ENCODE measurements at places on chromosomes 1 and 21. TPM values are rescaled to one million over a fixed set of nuclear protein-coding genes. Genes with fewer than 3 reads are reported as not detected.

Gene UMODL1
- polyA plus RNA-seq = 0.21 TPM

Gene CCDC24
- 18.2 TPM for polyA plus RNA-seq

Gene PTAFR
- polyA plus RNA-seq = 6.8 TPM

Gene LENEP
- polyA plus RNA-seq = 0.39 TPM

Gene MYOG
- 0.29 TPM for polyA plus RNA-seq

Gene XCL1
- not detected for polyA plus RNA-seq

Gene SHC1
- polyA plus RNA-seq = 47.2 TPM

Gene PAPPA2
- 2.6 TPM for polyA plus RNA-seq

Gene BRINP3
- polyA plus RNA-seq = 59.9 TPM

Gene MAB21L3
- 0.21 TPM for polyA plus RNA-seq

Gene CDC73
- polyA plus RNA-seq = 20.2 TPM

Gene NTMT2
- polyA plus RNA-seq = 0.36 TPM

Gene ETNK2
- 59.9 TPM for polyA plus RNA-seq

Gene RPE65
- 3.7 TPM for polyA plus RNA-seq

Gene MAGI3
- 24.2 TPM for polyA plus RNA-seq

Gene RGS18
- 1.3 TPM for polyA plus RNA-seq

Gene AMIGO1
- polyA plus RNA-seq = 18.0 TPM

Gene CR1L
- polyA plus RNA-seq = 1.7 TPM

Gene CTTNBP2NL
- 25.8 TPM for polyA plus RNA-seq

Gene HRNR
- 0.03 TPM for polyA plus RNA-seq

Gene RIMS3
- 38.5 TPM for polyA plus RNA-seq

Gene TRIM62
- 20.7 TPM for polyA plus RNA-seq

Gene ANGEL2
- polyA plus RNA-seq = 38.4 TPM

Gene S100A2
- polyA plus RNA-seq = 0.40 TPM

Gene VWA1
- polyA plus RNA-seq = 53.0 TPM

Gene PSEN2
- 29.0 TPM for polyA plus RNA-seq

Gene FOXD2
- polyA plus RNA-seq = 4.1 TPM

Gene FPGT
- 12.6 TPM for polyA plus RNA-seq

Gene AKR7A3
- 4.5 TPM for polyA plus RNA-seq

Gene PRR9
- not detected for polyA plus RNA-seq

Gene DMRTA2
- polyA plus RNA-seq = 0.05 TPM

Gene SPATA17
- 8.2 TPM for polyA plus RNA-seq

Gene LPAR3
- 2.6 TPM for polyA plus RNA-seq

Gene DNMT3L
- polyA plus RNA-seq = not detected

Gene HNRNPR
- 204 TPM for polyA plus RNA-seq

Gene IGSF3
- 44.1 TPM for polyA plus RNA-seq

Gene HTR1D
- polyA plus RNA-seq = 6.5 TPM

Gene RNU1-3
- polyA plus RNA-seq = not detected

Gene SDC3
- polyA plus RNA-seq = 465 TPM

Gene FALEC
- 1.4 TPM for polyA plus RNA-seq

Gene LHX8
- polyA plus RNA-seq = not detected

Gene KCNH1
- 3.8 TPM for polyA plus RNA-seq

Gene SLC2A5
- polyA plus RNA-seq = 4.9 TPM

Gene ZNF593OS
- polyA plus RNA-seq = 2.3 TPM

Gene CHAF1B
- polyA plus RNA-seq = 6.0 TPM

Gene OR2T29
- not detected for polyA plus RNA-seq

Gene FBXO28
- 20.1 TPM for polyA plus RNA-seq

Gene SH2D2A
- 0.51 TPM for polyA plus RNA-seq

Gene AGBL4
- 3.8 TPM for polyA plus RNA-seq

Gene SLC9C2
- polyA plus RNA-seq = 1.9 TPM

Gene COL11A1
- 63.1 TPM for polyA plus RNA-seq

Gene RNF223
- 0.20 TPM for polyA plus RNA-seq

Gene ZNF648
- polyA plus RNA-seq = 0.41 TPM
